SJCRH30 (cell line): ENCODE measurements at places on chromosomes 5 and 9. TPM values are rescaled to one million over a fixed set of nuclear protein-coding genes. Genes with fewer than 3 reads are reported as not detected.

Gene TTC39B
- 2.2 and 2.4 TPM in 2 replicates for total RNA-seq

Gene TXNDC8
- not detected in 2 replicates for total RNA-seq

Gene TAF11L10
- not detected in 2 replicates for total RNA-seq

Gene IFNA2
- total RNA-seq = not detected in 2 replicates

Gene ZNF608
- total RNA-seq = 10.9 and 12.6 TPM in 2 replicates

Gene NOL6
- 27.5 and 29.3 TPM in 2 replicates for total RNA-seq

Gene SLC6A7
- total RNA-seq = not detected in 2 replicates

Gene RNF183
- total RNA-seq = 0.05 TPM in 1 of 2 replicates, not detected in the other

Gene CXCL14
- not detected in 2 replicates for total RNA-seq

Gene SHLD3
- 8.9 and 9.3 TPM in 2 replicates for total RNA-seq

Gene IFNE
- total RNA-seq = not detected in 2 replicates

Gene UIMC1
- total RNA-seq = 34.7 and 38.3 TPM in 2 replicates

Gene CDH9
- total RNA-seq = 0.10 TPM in 1 of 2 replicates, not detected in the other

Gene CYLC2
- total RNA-seq = not detected in 2 replicates

Gene NRG2
- total RNA-seq = 0.06 TPM in 1 of 2 replicates, not detected in the other

Gene SPOCK1
- 0.06 TPM in 1 of 2 replicates, not detected in the other for total RNA-seq
